ENCODE measurements at places on chromosomes 6 and 20.

DNA sequence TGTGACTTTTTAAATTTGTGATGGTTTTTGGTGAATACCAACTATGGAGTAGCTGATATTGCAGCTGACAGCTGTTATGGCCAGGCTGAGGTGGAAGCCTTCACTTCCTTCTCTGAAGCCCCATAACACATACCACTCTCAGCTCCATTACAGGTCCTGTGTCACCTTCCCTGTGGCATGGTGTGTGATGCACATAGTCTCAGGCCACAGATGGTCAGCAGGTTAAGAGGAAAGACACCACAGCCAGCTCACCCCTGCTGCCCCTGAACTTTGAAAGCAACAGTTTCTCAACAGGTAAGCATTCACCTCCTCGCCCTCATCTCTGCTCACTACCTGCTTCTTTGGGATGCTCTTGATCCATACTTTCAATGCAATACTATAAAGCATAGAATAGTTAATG, 7.7 kb downstream of the TXNDC5 start:
- no peak for DNase-seq

DNA sequence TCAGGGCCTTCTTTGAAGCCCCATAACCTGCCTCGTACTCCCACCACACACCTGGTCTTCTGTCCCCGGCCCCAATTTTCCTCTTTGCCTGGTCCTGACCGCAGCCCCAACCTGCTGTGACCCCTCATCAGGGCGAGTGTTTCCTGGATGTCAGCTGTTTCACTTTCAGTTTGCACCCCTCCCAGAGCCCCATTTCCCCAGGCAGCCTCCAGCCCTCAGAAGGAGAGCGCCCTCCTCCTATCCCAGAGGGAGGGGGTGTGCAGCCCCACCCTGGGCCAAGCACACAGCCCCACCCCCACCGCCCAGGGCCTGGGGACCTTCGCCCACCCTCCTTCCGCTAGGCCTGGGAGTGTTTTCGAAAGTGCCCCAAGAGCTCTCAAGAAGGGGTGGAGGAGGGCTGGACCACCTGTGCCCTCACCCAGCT, 1.5 kb downstream of the BAK1 start:
- DNase-seq: no peak

DNA sequence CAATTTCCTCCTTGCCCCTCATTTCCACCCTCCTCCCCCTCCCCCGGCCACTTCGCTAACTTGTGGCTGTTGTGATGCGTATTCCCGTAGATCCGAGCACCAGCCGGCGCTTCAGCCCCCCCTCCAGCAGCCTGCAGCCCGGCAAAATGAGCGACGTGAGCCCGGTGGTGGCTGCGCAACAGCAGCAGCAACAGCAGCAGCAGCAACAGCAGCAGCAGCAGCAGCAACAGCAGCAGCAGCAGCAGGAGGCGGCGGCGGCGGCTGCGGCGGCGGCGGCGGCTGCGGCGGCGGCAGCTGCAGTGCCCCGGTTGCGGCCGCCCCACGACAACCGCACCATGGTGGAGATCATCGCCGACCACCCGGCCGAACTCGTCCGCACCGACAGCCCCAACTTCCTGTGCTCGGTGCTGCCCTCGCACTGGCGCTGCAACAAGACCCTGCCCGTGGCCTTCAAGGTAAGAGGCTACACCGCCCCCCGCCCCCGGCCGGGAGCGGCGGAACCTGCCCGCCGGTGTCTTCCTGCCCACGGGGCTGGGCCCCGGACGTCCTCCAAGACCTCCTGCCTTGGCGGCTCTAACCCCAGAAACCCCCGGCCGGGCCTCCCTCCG, 44.9 kb upstream of the SUPT3H start:
- peak; percentile 20 for DNase-seq

DNA sequence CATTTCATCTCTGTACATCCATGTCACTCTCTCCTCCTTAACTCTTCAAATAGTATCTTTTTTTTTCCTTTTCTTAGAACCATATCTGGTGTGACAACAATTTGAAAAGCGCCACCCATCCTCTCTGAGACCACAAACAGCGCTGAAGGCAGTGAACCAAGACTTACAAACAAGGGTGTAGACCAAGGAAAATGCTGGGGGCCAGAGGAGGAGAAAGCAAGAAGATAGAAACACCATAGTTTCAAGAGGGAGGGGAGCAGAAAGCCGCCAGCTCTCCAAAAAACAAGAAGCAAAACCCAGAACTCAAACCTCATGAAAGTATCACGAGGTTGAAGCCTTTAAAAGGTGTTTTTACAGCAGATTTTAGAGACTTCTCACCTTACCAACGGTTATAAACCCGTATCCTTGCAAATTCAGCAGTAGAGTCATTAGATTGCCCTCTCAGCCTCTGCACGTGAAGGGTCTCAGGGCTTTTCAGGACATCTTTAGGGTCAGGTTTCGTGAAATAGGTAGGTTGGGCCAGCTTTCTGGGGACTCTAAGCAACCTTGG, 13.3 kb upstream of the RIPOR2 start:
- no peak for DNase-seq

DNA sequence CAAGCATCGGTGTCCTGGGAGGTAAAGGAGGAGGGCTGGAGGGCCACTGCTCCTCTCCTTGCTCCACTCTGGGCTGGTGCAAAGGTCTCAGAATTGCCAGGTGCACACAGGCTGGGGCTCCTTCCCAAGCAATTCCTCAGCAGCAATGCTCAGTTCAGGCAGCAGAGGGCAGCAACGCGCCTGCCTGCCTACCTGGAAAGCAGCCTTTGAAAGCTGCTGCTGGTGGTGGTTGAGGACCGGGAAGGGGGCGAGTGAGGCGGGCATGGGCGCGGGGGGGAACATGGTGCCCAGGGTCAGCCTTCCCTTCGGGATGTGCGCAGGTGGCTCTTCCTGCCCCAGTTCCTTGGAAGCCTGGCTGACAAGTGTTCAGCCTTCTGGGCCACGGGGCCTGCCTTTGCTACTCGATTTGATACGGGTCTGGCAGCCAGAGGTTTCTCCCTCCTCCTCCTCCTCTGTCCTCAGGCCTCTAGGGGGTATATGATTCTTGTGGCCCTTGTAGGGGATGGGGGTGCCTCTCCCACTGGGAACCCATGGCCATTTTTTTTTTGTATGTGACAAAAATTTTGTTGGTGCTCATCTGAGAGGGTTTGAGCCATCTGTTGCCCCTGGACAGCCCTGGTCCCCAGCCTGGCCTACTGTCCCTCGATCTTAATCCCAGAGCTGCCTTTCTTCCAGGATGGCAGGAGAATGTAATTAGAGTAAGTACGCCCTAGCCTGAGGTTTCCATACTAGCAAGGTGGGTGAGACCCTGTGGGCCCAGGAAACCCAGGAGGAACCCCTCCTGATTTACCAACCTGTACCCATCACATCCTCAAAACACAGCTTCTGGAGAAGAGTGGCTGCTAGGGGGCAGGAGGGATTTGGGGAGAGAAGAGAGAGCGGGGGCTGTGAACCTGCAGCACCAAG, 20.1 kb downstream of the MRPS18A start:
- peak; percentile 72 for DNase-seq

GRCh38 chr6:10014557-10014956, 400.3 kb downstream of the TFAP2A start:
- DNase-seq: no peak

GRCh38 chr6:43070028-43070632, 6.0 kb upstream of the PTK7 start:
- peak; percentile 80 for DNase-seq

GRCh38 chr20:20010639-20011500, 6.3 kb upstream of the NAA20 start:
- peak; percentile 53 for DNase-seq

GRCh38 chr6:47653706-47654105, 44.7 kb upstream of the ADGRF4 start:
- no peak for DNase-seq

- DNase-seq: no peak
Observed at GRCh38 chr20:33896509-33896908, 85.4 kb downstream of the CHMP4B start.

DNA sequence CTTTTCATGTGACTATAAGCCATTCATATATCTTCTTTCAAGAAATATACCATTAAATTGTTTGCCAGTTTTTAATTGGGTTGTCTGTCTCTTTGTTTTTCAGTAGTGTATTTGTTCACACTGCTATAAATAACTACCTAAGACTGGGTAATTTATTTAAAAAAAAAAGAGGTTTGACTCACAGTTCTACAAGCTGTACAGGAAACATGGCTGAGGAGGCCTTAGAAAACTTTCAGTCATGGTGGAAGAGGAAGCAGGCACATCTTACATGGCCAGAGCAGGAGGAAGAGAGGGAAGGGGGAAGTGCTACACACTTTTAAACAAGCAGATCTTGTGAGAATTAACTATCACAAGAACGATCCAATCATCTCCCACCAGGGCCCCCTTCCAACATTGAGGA, 255.3 kb downstream of the EPM2A start:
- DNase-seq: no peak

- DNase-seq: no peak
Observed at GRCh38 chr6:68196645-68197044, 438.4 kb upstream of the ADGRB3 start.

DNA sequence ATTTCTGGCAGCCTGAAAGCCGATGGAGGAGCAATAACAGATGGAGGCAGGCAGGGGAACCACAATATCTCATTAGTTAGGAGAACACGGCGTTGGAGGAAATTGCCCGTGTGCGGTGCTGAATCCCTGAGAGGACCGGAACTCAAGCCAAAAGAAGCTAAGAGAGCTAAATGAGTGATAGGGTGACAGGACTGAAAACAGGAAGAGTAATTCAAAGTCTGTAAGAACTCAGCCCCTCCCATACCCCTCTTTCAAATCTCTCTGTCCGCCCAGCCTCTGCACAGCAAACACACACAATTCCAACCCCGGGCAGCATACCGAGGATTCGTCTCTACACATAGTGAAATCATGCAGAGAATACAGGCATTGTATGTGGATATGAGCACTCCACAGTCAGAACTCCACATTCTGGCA, 2.6 kb upstream of the IPCEF1 start:
- peak; percentile 12 for DNase-seq

- peak; percentile 75 for DNase-seq
Observed at GRCh38 chr6:17867880-17868279, 119.6 kb downstream of the KIF13A start.

- peak; percentile 17 for DNase-seq
Observed at GRCh38 chr6:141152951-141153350, 979.8 kb upstream of the GJE1 start.

- no peak for DNase-seq
Observed at GRCh38 chr6:106555767-106556166, 73.5 kb downstream of the RTN4IP1 start.

DNA sequence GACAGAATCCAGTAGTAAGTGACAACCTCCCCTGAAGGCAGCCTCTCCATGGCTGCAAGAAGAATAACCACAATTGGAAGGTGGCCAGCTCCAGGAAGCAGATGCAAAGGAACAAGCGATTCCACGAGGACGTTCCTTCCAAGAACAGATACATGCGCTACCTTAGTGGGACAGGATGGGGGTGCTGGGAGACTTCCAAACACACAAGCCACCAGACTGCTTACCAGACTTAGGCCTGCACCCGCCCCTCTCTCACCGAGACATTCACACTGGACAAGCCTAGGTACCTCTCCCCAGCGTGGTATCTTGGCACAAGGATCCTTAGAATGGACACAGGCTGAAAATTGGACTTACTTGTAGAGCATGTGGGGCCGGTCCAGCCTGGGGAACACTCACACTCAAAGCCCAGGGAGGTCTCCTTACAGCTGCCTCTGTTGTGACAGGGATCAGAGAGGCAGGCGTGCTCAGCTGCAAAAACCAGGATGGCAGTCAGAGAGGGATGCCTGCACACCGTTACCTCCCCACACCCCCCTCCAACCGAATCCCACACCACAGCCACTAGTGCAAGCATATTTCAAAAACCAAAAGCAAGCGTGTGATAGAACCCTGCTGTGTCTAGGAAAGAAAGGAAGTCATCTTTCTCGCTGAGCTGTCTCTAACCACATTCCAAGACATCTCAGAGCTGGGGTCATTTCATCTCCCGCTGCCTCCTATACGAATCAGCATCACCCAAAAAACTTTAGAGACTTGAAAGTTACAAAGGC, 22.4 kb downstream of the JAG1 start:
- no peak for DNase-seq

DNA sequence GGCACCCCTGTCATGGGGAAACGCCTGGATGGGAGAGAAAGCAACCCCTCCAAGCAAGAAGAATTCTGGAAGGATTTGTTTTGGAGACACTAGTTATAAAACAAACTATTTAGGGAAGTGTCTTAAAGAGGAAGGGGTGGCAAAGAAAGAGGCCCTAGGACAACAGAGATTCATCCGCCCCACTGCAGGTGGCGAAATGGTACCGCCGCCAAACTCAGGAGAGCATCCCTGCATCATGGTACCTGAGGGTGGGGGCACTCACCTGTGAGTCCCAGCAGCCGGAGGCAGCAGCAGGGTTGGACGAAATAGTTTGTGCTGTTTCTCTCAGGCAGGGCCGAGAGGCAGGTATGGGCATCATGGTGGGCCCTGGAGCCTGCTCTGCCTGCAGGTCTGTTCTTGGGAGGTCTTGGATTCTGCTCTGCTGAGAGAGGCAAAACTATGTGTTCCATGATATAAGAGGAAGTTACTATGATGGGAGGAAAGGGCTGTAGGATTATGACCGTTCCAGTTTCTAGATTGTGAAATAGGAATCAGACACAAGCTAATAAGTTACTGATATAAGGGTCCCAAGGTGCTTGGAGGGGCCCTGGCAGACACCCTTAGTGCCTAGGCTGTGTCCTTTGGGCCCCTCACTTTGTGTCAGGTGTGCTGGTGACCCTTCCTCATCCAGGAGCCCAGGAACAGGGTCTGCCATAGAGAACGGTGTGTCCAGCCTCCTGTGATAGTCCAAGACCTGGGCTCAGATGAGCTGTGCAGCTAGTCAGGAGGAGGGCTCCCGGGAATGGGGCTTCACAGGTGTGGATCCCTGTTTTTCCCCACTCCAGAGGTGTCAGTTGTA, 20.4 kb downstream of the SIRPD start:
- DNase-seq: no peak

DNA sequence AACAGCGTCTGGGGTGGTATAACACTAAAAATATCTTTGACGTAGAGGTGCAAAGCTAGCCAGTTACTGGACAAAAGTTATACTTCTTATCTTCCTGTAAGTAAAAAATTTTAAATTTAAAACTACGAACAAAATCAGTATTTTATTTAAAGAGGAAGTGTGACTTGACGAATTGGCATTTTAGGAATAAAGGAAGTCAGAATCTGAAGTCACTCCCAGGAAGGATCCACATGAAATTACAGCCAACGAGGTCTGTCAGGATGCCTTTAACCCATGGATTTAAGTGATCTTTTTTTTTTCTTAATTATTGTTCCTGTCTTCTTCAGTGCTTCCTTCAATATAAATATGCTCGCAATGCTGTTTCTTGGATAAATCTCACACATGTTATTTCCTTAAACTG, 27.2 kb upstream of the SNX9 start:
- DNase-seq: no peak

DNA sequence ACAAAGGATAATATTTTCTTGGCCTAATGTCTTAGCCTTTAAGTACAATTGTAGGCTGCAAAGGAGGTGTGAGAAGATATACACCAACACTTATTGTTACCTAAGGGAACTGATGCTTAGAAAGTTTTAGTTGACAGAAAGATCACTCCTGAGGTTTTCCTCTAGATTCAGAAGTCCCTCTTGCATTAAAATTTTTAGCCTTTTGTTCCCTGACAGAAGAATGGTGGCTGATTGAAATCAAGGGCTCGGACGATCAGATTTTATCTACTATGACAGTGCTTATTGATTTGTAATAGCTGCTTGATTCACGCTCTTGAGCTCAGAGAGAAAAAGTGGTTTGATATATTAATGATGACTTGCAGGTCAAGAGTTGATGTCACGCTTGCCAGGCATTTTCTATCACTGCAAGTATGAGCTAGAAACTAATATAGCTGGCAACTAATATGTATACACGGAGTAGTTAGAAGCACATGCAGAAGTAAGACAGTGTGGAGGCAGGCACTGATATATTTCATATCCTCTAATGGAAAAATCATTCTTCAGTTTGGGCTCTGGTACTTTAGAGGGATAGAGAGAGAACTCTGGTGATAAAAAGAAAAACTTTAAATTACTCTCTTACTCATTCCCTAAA, 246.6 kb upstream of the ID4 start:
- no peak for DNase-seq

Measured in AG08395 (cell line).